ENCODE measurements at places on chromosomes 1 and 21.

DNA sequence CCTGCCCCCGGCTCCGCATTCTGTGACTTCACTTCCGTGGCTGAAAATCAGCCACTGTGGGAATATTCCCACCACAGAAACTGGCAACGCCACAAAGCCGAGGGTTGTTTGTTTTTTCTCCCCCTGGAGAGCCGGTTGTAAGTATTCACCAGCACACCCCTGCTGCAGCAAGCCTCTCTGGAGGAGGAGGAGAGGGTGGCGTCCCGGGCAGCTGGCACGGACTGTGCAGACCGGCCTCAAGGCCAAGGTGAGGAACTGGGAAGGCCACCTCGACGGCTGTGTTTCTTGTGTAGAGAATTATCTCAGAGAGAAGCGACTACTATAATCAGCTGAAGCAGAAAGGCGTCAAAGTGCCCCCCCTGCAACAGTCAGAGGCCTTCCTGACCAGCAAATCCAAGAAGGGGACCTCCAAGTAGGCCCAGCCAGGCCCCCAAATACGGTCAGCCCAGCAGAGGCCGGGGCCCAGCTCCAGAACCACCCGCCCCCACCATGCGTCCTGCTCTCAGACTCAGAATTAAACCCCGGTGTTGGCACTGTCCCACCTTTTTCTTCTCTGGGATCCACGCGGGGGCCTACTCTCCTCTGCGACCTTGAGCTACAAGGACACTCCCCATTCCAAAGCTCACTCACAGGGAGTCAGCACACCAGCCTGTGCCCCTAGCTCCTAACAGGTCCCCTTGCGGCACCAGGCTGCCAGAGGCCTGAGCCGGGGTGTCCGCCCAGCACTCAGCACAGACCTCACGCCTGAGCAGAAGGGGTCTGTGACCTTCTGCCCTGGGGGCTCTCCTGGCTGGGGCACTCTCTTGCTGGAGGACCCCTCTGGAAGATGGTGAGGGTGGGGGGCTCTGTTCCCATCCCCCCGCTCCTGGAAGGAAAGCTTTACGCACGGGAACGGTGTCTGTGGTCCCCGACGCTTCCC lies 1.2 kb upstream of the SMIM1 start:
- no peak for DNase-seq

DNA sequence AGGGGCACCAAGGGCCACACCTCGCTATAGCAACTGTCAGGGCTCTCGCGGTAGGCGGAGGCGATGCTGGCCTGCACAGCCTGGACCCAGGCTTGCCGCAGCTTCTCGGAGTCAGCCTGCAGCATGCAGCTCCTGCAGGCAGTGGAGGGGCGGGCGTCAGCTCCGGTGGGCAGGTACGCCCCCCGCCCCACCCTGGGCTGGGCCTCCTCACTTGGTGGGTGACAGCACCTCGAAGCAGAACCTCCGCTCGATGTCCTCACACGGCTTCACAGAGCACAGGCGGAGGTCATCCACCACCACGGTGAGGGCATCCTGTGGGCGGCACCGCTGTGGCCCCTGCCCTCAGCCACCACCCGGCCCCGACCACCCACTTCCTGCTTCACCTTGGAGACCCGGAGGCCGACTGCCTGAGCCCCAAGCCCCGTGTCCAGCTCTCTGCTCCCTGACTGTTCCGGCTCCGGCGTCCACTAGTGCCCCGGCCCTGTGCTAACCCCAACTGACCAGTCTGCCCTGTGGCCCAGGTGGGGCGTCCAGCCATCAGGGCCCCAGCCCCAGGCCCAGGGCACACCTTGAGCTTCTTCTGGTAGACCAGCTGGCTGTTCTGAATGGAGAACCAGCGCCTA lies 9.8 kb downstream of the ACAP3 start:
- no peak for DNase-seq

- peak; percentile 12 for DNase-seq
These were observed 44.5 kb downstream of the SLC22A15 start for GRCh38 chr1:116020668-116021272.

- DNase-seq, result no peak
These were observed 124.8 kb downstream of the UBE2U start for GRCh38 chr1:64328193-64328592.

- DNase-seq, result no peak
These were observed 79.5 kb downstream of the NRIP1 start for GRCh38 chr21:14985306-14985705.
